ENCODE measurements at places on chromosomes 2 and 18.
A peak's percentile ranks its signal among the peaks of the same experiment; 100 is the strongest.

GRCh38 chr2:219559156-219559915 is 12.0 kb downstream of the OBSL1 start:
- DNase-seq = no peak

- DNase-seq = no peak
These were observed 61.2 kb upstream of the CUL3 start for GRCh38 chr2:224646242-224646846.

GRCh38 chr2:177964892-177965291 is 107.7 kb downstream of the PDE11A start:
- no peak for DNase-seq

DNA sequence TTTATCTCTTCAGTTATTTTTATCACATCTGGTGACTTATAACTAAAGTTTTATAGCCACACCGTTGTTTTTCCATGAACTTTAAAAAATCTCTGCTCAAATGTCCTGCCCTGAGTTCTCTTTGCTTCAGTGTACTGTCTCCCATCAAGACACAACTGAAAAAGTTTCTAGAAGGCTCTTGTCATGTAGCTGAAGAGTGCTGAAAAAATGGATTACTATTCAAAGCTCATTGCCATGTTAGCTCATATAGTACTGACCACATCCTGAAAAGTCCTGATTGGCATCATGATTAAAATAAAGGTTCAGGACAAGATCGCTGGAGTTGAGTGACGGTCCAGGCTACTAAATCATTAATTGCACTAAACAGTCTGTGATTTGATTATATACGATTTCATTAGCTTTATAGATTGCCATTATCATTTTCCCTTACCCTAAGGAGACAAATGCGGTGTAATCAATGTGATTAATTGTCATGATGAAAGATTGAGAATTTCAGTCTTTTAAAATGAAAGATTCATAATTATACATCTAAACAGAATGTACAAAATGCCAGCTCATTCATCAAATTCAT is 62.2 kb downstream of the MFSD6 start:
- DNase-seq = no peak

DNA sequence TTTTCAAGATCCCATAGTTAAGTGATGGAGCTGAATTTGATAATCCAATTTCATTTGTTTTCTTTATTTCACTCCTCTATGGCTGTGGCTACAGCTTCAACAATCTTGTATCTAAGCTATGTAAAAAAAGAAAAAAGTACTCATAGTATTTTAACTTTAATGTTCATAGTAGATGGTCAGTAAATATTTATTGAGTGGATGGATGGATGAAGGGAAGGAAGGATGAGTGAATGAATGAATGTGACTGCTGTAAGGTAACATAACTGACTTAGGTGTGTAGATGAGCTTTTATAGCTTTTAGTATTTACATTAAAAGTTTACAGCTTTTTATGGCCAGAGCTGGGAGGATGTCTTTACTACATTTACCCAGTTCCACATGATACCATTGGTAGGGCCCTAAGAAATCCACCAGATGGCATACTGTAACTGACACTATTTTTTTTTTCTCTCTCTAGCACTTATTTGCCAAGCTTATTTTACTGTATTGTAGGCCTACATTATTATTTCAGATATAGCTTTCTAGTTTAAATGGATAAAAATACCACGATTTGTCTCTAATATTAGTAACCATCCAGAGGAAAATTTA is 13.4 kb upstream of the HRH4 start:
- no peak for DNase-seq

DNA sequence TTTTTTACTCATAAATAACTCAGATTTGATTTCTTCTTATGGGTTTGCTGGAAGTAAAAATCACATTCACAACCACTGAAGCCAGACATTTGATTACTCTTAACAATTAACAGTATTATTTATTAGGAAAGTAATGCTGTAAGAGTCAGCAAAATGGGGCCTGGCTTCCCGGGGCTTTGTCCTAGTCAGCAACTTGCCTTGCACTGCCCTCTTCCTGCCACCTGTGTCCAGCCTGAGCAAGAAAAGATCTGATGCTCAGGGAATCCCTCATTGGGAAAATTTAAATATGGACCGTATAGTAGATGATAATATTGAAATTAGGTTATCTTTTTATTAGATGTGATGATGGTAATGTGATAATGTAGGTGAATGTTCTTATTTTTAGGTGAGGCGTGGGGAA is 30.8 kb upstream of the ACYP2 start:
- DNase-seq = no peak

GRCh38 chr18:21739604-21740537 is 721 bp upstream of the MIB1 start:
- peak; percentile 23 for DNase-seq

- DNase-seq = no peak
These were observed 45.4 kb upstream of the ASB18 start for GRCh38 chr2:236309669-236310029.

GRCh38 chr2:86439879-86440630 is 1.1 kb upstream of the KDM3A start:
- peak; percentile 11 for DNase-seq

DNA sequence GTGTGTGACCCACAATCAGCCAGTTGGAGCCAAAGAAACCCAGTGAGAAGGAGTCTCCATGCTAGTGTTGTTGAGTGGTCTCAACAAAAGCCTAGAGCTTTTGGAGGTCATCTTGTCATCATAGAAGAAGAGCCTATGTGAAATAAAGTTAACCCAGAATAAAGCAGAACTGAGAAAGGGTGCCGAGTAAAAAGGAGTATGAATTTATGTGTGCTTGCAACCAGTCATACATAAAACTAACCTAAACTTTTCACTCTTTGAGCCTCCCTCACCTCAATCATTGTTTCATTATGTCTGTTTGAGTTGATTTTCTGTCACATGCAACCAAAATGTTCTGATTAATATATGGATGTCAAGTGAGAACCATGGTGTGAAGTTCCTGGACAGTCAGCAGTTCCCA is 599.3 kb upstream of the ZEB2 start:
- no peak for DNase-seq

- DNase-seq = no peak
These were observed 3.7 kb upstream of the ATG16L1 start for GRCh38 chr2:233247744-233248143.

GRCh38 chr2:240947607-240948006 is 41.5 kb downstream of the CROCC2 start:
- DNase-seq = no peak

- DNase-seq = no peak
These were observed 43.2 kb upstream of the ACAA2 start for GRCh38 chr18:49856496-49856895.

DNA sequence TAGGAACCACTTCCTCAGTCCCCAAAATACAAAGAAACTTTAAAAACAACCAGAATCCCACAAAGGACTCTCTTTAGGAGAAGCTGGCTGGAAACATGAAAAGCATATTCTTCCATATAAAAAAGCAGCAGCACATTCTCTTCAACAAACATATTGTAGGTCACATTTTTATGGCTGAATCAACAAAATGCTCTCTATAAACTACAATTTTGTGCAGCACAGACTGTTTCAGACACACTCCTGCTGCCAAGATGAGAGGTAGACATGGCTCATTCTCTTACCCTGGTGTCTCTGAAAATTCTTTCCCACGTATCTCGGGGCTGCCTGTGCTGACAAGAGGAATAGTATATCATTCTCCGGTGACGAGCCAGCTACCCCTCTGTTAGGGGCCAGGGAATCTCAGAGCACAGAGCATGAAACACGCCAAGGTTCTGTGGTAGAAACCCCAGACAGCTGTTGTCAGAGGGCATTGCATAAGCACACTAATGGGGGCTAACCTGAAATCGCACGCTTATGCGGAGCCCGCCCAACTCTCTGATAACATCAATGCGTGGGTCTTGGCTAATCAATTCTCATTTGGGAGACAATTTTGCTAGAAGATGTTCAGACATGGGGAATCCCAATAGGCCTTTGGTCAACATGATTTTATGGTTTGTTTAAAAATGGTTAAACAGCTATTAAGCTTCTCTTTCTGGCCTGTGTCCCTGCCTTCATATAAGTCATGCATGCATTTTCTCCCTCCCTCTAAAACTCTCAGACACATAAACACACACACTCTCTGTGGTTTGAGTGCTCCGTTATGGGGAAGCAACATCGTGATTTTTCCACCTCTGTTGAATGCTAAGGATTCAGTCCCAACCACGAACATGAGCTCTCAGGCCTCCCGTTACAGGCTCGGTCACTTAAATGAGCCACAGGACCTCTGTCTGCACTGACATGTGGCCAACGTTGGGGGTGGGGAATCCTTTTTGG is 177.5 kb downstream of the INO80D start:
- DNase-seq = no peak

- no peak for DNase-seq
These were observed 82.3 kb upstream of the XPO1 start for GRCh38 chr2:61620244-61621159.

DNA sequence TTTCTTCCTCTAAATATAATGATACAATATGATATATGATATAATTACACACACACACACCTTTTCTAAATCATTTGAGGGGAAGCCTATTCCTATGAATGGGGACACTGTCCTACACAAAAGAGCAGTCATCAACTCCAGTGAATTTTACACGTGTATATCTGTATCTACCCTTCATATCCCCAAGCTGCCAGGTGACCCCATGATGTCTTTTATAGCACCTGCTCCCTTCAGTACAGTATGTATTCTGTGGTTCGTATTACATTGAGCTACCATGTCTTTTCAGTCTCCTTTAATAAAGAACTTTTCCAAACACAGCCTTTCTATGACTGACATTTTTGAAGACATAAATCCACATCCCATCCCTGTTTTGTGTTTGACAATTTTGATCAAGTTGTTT is 19.0 kb downstream of the TBC1D8 start:
- no peak for DNase-seq

GRCh38 chr2:134135793-134136192 is 118.1 kb upstream of the MGAT5 start:
- DNase-seq = no peak

- no peak for DNase-seq
These were observed 125.2 kb upstream of the LGALSL start for GRCh38 chr2:64328756-64329155.

DNA sequence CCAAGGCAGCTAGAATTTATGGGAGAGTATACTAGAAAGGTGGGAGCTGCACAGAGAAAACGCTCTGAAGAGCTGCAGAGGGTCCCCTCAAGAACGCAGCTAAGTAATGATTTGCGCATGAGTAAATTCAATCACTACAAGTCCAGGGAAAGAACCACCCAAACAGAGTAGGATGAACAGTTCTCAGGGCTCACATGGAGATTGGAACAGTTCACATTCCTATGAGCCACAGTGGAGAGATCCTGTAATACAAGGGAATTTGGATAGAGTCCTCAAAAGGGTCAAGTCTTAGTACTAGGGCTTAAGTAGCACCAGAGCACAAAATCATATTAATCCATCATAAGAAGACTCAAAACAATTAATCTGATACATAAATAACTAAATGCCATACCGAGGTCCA is 12.7 kb downstream of the OLA1 start:
- DNase-seq = no peak

- no peak for DNase-seq
These were observed 34.4 kb downstream of the PLEKHA3 start for GRCh38 chr2:178514664-178515063.

DNA sequence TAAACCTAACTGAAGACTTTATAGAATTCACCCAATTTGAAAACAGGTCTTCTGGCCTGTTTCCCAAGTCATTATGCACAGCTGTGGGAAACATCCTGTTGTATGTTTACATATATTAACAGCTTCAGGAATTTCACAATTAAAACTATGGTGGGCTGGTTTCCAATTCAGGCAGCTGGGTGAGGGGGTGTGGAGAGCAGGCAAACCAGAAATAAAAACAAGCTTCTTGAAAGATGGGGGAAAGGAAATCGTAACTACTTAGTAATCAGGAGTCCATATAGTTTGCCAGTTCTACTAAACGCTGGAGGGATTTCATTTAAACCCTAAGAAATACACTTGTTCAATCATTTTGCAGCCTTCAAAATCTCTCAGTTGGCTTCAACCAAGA is 22.8 kb downstream of the ATP8B1 start:
- peak; percentile 38 for DNase-seq

DNA sequence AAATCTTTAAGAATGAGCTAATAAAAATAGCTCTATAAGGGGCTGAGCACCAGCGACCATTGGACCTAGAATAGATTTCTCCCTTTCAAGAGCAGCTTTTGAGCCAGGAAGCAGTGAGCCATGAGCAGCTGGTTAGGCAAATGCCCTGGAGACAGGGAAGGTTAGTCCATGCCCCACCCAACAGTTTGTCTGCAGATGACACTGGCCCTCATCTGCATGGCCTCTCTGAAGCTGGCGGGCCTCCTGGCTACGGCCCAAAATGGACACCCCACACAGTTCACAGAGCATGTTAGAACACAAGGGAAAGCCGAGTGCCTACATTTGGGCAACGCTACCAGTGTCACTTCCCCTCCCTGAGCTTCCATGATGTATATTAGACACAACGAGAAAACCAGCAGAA is 201.1 kb downstream of the MGAT5 start:
- DNase-seq = no peak
